ENCODE measurements at places on chromosomes 11 and 22.

- H3K27ac ChIP-seq: no peak overlapping the region
- H3K27me3 ChIP-seq: no peaks in the 10 kb centered on the region
- no peaks in the 10 kb centered on the region for H3K36me3 ChIP-seq
- H3K4me1 ChIP-seq: no peaks in the 10 kb centered on the region
Observed at GRCh38 chr22:35113341-35113740, 47.4 kb downstream of the ISX start.

DNA sequence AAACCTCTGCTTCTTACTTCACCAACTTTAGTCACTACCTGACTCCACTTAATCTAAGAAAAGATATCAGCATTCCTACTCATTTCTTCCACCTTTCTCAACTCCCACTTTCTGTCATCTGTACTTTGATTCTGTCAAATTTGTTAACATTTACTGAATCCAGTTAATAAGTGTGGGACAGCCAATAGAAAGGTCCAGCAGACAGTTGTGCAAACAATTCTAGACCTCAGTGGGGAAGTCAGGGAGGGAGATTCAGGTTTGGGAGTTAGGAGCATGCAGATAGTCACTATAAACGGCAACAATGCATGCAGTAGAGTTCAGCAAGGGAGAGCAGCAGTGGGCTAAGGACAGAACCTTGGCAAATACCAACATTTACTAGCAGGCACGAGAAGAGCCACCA, 4.1 kb downstream of the FBXO3 start:
- no peak overlapping the region for H3K4me3 ChIP-seq
- H3K4me1 ChIP-seq: peaks cover 30% of the 10 kb centered on the region
- H3K36me3 ChIP-seq: peaks cover 4% of the 10 kb centered on the region

DNA sequence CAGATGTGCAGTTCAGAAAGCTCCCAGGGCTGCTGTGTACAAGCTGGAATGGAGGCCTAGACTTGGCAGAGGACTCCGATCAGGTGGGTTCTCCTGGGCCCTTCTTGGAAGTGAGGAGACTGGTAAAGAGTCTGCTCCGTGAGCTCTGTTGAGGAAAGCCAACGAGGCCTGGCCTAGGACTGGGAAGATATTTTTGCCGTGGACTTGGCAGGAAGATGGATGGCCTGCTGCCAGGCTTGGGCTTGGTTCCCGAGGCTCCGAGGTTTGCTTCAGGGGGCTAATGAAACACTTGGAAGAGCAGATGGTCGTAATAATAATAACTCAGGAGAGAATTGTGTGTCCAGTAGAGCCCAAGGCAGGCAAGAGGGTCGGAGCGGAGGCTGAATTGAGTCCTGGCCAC, 3.9 kb downstream of the GALR3 start:
- H3K27ac ChIP-seq: no peak overlapping the region
- no peaks in the 10 kb centered on the region for H3K27me3 ChIP-seq
- peaks cover 14% of the 10 kb centered on the region for H3K36me3 ChIP-seq
- DNase-seq: no peak
- H3K4me1 ChIP-seq: no peaks in the 10 kb centered on the region
- H3K4me3 ChIP-seq: no peak overlapping the region

- H3K4me3 ChIP-seq: no peak overlapping the region
- no peak overlapping the region for H3K27ac ChIP-seq
- peaks cover 17% of the 10 kb centered on the region for H3K4me1 ChIP-seq
- H3K27me3 ChIP-seq: no peaks in the 10 kb centered on the region
- peaks cover 42% of the 10 kb centered on the region for H3K36me3 ChIP-seq
Observed at GRCh38 chr11:57482782-57483561, 22.6 kb downstream of the RTN4RL2 start.

GRCh38 chr22:26404851-26405421, 24.1 kb upstream of the ASPHD2 start:
- no peak overlapping the region for H3K4me3 ChIP-seq
- peaks cover 6% of the 10 kb centered on the region for H3K4me1 ChIP-seq
- no peak overlapping the region for H3K27ac ChIP-seq
- no peaks in the 10 kb centered on the region for H3K36me3 ChIP-seq

GRCh38 chr22:36258701-36259614, 6.0 kb downstream of the APOL1 start:
- peaks cover 31% of the 10 kb centered on the region for H3K4me1 ChIP-seq
- no peak for DNase-seq
- H3K27ac ChIP-seq: no peak overlapping the region

- no peaks in the 10 kb centered on the region for H3K27me3 ChIP-seq
- H3K36me3 ChIP-seq: no peaks in the 10 kb centered on the region
- no peak for DNase-seq
- no peak overlapping the region for H3K4me3 ChIP-seq
Observed at GRCh38 chr11:126153972-126154371, 57.5 kb downstream of the RPUSD4 start.

DNA sequence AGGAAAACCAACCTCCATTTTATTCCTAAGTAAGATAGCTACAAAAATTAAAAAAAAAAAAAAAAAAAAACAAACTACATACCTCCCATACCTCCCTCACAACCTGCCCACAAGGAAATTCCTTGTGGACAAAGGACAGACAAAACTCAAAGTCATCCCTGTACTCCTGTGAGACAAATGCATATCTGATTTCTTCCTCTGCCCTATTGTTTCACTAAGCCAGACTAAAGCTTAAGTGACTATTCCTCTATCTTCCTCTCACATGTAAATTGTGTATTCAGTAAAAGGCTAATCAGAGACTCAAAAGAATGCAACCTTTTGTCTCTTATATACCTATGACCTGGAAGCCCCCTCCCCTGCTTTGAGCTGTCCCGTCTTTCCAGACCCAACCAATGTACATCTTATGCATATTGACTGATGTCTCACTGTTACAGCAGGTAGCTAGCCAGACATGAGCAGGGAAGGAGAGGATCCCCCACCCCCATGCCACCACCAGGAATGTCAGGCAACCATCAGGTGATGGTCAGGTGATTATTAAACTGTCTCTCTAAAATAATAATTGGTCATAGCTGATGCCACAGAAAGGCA, 289.4 kb downstream of the SBF2 start:
- H3K27me3 ChIP-seq: no peaks in the 10 kb centered on the region
- no peaks in the 10 kb centered on the region for H3K36me3 ChIP-seq
- DNase-seq: no peak
- H3K4me1 ChIP-seq: no peaks in the 10 kb centered on the region
- no peak overlapping the region for H3K4me3 ChIP-seq

GRCh38 chr22:43745783-43746356, 66.2 kb downstream of the EFCAB6 start:
- no peak overlapping the region for H3K4me3 ChIP-seq
- DNase-seq: no peak
- H3K27ac ChIP-seq: no peak overlapping the region
- no peaks in the 10 kb centered on the region for H3K4me1 ChIP-seq
- no peaks in the 10 kb centered on the region for H3K36me3 ChIP-seq

DNA sequence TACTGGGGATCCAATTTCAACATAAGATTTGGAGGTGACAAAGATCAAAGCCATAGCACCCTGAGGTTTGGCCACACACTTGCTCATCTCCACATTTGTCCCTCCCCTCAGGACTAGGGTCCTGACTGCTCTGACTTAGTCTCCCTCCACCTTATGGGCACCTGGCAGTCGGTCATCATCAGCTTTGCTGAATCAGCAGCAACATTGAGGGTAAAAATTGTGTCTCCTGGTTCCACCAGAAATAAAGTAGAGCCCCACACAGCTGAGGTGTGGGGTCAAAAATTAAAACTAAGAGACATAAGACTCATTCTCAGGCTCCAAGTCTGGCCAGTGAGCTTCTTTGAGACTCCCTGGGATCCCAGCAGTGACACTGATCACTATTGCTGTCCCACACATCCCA, 56.2 kb downstream of the GGTLC2 start:
- H3K27me3 ChIP-seq: no peaks in the 10 kb centered on the region
- no peak for DNase-seq
- no peak overlapping the region for H3K27ac ChIP-seq

GRCh38 chr22:44665115-44665514, 36.9 kb upstream of the PRR5 start:
- H3K4me1 ChIP-seq: no peaks in the 10 kb centered on the region
- H3K36me3 ChIP-seq: no peaks in the 10 kb centered on the region
- DNase-seq: no peak
- H3K27me3 ChIP-seq: peaks cover 10% of the 10 kb centered on the region
- no peak overlapping the region for H3K27ac ChIP-seq

GRCh38 chr22:31695423-31695822, 33.4 kb upstream of the PISD start:
- H3K27me3 ChIP-seq: no peaks in the 10 kb centered on the region
- H3K4me3 ChIP-seq: no peak overlapping the region
- DNase-seq: no peak
- no peaks in the 10 kb centered on the region for H3K4me1 ChIP-seq
- no peaks in the 10 kb centered on the region for H3K36me3 ChIP-seq

Data from tibial nerve (tissue), 4 donors.